NCI-H526 treated with DMSO at 0.1 percent for 48 hours (cell line): ENCODE measurements at places on chromosomes 7 and 10.
A peak's percentile ranks its signal among the peaks of the same experiment; 100 is the strongest.

DNA sequence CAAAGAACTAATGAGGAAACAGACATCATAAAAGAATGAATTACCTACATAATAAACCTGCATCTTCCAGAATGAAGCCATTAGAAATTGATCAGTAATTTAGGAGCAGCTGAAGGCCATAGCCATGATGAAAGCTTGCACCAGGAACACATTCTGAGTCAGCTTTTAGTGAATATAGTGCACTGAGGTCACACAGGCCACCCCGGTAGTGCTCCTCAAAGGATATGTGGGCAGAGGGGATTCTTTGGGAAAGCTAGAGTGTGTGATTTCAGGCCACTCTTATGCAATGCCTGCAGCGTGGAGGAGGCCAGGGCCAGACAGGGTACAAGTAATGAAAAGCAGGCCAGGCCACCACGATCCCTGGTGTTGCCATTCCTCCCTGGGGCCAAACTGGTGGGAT is 451.9 kb downstream of the GRID1 start:
- DNase-seq = no peak

- DNase-seq = no peak
Observed at GRCh38 chr10:88411772-88412349, 171.3 kb downstream of the RNLS start.

DNA sequence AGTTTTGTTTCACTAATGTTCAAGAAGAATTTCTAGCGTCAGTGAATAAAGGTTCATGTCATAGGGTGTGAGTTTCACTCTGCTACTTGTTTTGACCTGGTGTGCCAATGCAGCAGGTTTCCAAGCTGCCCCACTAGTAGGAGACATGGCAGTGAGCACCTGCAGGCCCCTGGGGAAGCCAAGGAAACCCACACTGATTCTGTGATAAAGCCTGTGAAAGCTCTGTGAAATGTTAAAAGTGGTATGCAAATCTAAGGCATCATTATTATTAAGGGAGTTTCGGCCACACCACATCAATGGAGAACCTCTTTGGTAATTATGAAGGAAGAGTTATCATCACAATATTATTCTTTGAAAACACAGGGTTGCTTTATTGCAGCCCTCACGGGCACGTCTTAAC is 46.4 kb downstream of the ABCB5 start:
- no peak for DNase-seq

DNA sequence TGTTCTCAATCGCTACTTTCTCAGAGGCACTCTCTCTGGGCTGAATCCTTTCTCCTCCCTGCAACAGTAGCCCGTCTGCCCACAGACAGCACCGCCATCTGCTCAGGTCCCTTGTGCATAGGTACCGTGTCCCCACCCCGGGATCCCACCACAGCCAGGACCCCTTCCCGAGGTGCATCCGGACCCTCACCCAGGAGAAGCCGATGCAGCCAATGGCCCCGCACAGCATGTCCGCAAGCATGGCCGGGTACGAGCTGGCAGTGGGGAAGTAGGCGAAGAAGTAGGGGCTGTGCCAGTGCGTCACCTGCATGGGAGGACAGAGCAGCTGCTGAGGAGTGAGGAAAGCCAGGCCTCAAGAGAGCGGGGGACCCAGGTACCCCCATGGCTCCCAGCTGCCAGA is 25.5 kb downstream of the DDC start:
- no peak for DNase-seq

DNA sequence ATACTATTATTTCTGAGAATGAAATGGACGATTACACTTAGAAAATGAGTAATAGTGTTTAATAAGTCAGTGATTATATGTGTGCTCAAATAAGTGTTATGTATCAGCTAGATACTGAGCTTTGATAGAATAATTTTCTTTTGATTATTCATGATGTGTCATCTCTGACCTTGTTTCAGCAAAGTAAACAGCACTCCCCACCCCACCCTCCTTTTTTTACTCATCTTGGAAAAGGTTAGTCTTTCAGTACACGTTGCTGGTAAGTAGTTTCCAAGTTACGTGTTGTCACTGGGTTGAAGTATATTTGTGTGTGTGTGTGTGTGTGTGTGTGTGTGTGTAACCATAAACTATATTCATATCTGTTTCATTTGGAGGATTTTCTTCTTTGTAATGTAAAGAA is 84.1 kb downstream of the GNAI1 start:
- no peak for DNase-seq

DNA sequence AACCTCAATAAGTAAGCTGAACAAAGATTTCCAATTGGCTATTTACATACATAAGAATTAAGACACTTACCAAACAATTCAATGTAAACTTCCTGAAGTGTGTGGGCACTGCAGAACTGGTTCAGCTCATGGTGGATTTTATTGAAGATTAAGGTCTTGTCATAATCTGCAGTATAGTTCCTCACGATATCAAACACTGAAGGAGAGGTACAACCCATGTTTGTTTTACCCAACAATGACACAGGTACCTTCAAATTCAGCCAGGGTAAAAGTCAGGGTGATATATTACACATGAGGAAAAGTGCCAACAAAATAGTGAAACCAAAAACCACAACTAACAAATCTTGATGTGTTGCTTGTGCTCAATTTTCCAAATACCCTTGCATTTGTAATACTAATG is 10.0 kb downstream of the ERLIN1 start:
- DNase-seq = no peak

DNA sequence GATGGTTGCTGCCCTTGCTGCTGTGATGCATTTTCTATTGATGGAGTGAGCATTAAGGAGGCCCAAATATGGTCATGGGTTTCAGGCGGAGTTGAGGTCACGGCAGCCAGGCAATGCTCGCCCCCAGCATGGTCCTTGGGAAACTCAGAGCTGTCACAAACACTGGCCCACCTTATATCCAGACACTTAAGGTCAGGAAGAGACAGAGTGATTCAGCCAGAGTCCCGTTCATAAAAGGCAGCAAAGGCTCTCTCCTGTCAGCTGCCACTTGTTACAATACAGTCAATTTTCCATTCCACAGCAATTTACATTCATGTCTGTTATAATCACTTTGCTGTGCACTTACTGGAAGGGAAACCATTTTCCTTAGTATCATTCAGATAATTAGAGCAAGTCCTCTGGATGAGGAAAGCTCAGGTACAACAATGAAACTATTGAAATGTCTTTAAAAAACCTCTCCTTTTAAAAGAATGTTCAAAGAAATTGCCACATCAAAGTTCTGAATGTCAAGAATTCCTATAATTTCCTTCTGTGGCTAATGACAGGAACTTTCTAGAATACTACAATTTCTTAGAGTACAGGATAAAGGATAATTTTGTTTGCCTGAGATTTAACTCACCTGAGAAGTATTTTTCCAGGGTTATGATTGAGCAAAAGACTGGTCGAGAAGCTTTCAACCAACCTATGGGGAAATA is 14.8 kb upstream of the ANKRD1 start:
- DNase-seq = no peak

- DNase-seq = no peak
Observed at GRCh38 chr10:37619336-37619735, 238.1 kb downstream of the ZNF248 start.

GRCh38 chr7:133635541-133635940 is 382.7 kb downstream of the EXOC4 start:
- no peak for DNase-seq

GRCh38 chr7:26189697-26190096 is 10.8 kb downstream of the HNRNPA2B1 start:
- no peak for DNase-seq

- no peak for DNase-seq
Observed at GRCh38 chr7:125661-126060, 66.7 kb upstream of the FAM20C start.

DNA sequence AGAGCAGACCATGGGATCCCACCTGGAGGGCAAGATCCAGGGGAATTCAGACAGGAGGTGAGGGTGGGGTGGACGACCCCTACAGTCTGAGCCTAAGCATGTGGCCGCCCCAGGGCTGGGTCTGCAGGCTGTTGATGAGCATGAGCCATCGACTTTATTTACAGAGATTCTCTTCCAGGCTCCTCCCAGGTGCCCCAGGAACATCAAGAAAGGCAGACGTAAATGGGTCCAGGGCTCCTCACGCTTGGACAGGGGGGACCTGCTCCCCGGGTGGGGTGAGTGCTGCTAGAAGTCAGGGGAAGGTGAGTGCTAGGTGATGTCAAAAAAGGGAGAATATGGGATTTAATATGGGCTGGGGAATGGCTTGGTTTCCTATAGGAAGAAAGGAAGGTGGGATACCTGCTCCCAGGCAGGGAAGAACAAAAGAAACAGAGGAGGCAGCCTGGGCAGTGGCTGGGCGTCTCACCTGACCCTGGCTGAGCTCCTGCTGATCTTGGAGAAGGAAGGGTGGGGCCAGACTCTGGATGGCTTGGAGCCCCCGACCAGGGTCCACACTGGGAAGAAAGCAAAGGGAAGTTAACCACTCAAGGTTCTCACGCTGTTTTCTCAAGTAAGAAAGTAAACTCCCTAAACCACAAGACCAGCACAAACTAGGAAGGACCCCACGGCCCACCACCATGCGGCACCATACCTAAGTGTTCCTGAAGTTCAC is 162.1 kb upstream of the SHH start:
- no peak for DNase-seq

- DNase-seq = peak; percentile 9
Observed at GRCh38 chr10:113108194-113108835, 158.3 kb downstream of the TCF7L2 start.

- no peak for DNase-seq
Observed at GRCh38 chr7:89661876-89662275, 492.4 kb upstream of the STEAP1 start.

GRCh38 chr10:83648201-83648600 is 491.1 kb upstream of the GHITM start:
- DNase-seq = no peak

GRCh38 chr7:67387851-67388250 is 391.2 kb downstream of the TYW1 start:
- no peak for DNase-seq

- DNase-seq = peak; percentile 27
Observed at GRCh38 chr10:45000752-45001380, at the start of gene ZNF22. Gene ZNF22 (plus strand): TSS chr10:45000923. CDS start chr10:45003369, 2,446 bp downstream.

DNA sequence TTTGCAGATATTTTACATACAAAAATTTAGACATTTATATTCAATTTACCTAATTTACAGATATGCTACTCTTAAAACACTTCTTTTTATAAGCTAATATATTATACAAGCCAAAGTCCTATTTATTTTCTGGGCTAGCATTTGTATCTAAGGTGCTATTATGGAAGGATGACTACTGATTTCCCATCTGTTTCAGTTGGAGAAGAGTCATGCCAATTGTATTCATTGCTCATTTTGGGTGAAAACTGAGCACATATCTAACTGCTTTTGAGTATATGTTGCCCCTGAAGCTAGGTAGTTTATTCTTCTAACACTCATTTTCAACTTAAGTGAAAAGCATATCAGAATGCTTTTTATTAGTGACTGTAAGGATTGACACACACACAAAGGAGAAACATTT is 172.9 kb downstream of the CDK14 start:
- DNase-seq = no peak

GRCh38 chr10:404991-405390 is 269.7 kb downstream of the ZMYND11 start:
- no peak for DNase-seq
